Natural killer cell (primary cell): ENCODE measurements at places on chromosomes 16 and 17. TPM values are rescaled to one million over a fixed set of nuclear protein-coding genes. Genes with fewer than 3 reads are reported as not detected.

KRTAP3-2 gene
- not detected for total RNA-seq

ZG16 gene
- total RNA-seq: not detected

WNT9B gene
- total RNA-seq: not detected

SULT1A3 gene
- 19.4 TPM for total RNA-seq

OTOA gene
- total RNA-seq: not detected

IRX3 gene
- total RNA-seq: not detected

RFNG gene
- total RNA-seq: 26.7 TPM

AMFR gene
- total RNA-seq: 71.7 TPM

SGCA gene
- total RNA-seq: not detected

BCL6B gene
- not detected for total RNA-seq

OR4D1 gene
- total RNA-seq: 1.2 TPM

EEF2K gene
- 22.9 TPM for total RNA-seq

C1QTNF8 gene
- total RNA-seq: not detected

PRSS36 gene
- total RNA-seq: 2.1 TPM

TUBB3 gene
- 1.2 TPM for total RNA-seq
